ENCODE measurements at places on chromosomes 6 and 20.

DNA sequence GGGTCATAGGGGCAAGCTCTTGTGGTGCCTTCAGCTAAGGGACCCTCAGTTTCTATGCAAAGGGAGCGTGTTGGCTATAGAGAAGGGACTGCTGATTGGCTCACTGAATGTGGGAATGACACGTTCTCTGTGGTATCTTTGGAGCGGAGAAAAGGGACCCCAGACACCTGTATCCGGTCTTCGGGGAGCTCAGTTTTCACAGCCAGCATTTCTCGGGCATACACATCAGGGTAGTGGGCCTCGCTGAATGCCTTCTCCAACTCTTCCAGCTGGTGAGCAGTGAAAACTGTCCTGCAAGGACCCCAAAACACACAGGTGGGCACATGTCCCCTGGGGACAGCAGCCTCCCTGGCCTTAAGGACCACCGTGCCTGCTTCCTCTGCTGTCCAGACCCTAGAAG lies 3.3 kb downstream of the VSX1 start:
- DNase-seq = no peak

DNA sequence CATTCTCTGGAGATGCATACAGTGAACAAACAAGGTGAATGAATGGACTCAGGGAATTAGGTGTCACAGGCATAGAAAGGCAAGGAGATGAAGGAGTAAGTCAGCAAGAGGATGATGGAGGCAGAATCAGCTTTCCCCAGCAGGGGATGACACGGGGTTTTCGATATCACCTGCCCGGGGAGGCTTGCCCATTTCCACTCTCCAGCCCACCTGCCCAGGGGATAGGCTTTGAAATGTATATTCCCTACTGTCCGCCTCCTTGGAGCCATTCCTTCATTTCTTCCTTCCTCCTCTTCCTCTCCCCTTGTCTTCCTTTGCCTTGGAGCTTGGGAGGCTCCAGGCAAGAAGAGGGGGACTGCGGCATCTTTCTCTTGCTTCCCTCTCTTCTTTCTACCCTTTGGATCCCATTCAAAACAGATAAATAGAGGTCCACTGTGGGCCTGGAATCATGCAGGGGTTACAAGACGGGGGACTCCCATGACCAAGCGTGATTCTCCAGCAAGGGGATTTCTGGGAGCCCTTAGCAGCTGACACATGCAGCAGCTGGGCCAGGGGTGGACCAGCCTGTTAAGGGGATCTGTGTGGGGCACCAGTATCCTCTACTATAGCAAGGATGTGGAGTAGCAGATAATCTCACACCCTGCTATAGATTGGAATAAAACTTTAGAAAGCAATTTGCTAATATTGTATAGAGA lies 23.5 kb upstream of the RNF24 start:
- no peak for DNase-seq

DNA sequence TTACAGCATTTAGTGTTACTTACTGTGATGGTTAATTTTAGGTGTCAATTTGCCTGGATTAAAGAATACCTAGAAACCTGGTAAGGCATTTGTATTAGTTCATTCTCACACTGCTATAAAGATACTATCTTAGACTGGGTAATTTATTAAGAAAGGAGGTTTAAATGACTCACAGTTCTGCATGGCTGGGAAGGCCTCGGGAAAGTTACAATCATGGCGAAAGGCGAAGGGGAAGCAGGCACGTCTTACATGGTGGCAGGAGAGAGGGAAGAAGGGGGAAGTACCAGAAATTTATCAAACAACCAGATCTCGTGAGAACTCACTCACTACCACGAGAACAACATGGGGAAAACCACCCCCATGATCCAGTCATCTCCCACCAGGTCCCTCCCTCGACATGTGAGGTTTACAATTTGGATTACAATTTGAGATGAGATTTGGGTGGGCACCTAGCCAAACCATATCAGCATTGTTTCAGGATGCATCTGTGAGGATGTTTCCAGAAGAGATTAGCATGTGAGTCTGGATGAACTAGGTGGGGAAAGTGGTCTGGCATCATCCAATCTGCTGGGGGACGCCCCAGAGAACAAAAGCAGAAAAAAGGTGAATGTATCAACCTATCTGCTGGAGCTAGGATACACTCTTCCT lies 76.8 kb downstream of the MKKS start:
- no peak for DNase-seq

DNA sequence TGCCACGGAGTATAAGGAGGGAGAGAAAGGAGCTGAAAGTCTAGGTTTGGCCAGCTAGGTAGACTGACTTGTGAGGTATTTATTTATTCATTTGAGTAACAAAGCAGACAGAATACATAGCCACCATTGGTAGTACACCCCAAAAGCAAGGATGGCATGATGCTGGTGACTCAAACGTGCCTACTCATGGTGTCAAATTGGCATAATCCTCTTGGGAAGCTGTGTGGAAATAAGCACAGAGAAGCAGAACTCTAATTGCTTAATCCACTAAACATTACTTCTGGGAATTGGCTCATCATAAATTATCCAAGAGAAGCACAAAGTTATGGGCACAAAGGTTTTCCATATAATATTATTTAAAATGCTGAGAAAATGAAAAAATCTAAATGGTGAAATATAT lies 2.5 kb downstream of the DEFB132 start:
- DNase-seq = no peak

DNA sequence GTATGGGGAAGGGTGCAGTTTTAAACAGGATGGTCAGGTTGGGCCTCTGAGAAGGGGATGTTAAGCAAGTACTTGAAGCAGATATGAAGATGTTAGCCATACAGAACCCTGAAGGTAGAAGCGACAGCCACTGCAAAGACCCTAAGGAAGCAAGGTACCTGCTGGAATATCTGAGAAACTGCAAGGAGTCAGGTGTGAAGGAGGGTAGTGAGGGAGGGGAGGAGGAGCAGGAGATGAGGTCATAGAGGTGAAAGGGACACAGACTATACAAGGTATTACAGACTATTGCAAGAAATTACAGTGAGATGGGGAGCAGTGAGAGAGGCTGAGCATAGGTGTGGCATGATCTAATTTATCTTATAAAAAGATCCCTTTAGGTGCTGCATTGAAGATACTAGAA lies 22.2 kb upstream of the DEFB112 start:
- DNase-seq = no peak

- DNase-seq = no peak
Measured at GRCh38 chr20:60453388-60454246, 495.4 kb downstream of the CDH26 start.

DNA sequence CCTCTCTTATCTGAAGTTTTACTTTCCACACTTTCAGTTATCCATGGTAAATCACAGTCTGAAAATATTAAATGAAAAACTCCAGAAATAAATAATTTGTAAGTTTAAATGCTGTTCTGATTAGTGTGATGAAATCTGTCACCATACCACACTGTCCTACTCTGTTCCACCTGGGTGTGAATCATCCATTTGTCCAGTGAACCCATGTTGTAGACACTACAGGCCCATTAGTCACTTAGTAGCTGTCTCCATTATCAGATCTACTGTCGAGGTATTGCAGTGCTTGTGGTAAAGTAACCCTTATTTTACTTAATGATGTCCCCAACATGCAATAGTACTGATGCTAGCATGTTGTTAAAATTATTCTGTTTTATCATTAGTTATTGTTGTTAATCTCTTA lies 29.2 kb upstream of the MMS22L start:
- no peak for DNase-seq

DNA sequence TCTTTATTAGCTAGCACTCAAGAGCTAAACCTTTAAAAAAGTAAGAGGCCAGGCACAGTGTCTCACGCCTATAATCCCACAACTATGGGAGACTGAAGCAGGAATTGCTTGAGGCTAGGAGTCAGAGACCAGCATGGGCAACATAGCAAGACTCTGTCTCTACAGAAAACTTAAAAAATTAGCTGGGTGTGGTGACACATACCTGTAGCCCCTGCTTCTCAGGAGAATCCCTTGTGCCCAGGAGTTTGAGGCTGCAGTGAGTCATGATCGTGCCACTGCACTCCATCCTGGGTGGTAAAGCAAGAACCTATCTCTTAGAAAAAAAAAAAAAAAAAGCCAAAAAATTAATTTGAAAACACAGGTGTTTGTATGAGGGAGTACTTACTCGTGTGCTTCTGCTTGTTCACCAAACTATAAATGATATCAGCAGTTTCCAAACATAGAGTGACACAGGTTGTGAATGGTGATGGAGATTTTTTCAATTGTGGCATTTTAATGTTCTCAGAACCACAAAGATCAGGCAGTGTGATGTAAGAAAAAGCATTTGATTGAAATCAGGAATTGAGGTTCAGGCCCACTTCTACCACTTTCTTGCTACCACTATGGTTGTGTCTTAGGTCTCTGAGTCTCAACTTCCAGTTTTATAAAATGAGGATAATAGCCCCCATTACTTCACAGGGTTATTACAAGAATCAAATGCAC lies 104.9 kb downstream of the FOXO3 start:
- DNase-seq = no peak

DNA sequence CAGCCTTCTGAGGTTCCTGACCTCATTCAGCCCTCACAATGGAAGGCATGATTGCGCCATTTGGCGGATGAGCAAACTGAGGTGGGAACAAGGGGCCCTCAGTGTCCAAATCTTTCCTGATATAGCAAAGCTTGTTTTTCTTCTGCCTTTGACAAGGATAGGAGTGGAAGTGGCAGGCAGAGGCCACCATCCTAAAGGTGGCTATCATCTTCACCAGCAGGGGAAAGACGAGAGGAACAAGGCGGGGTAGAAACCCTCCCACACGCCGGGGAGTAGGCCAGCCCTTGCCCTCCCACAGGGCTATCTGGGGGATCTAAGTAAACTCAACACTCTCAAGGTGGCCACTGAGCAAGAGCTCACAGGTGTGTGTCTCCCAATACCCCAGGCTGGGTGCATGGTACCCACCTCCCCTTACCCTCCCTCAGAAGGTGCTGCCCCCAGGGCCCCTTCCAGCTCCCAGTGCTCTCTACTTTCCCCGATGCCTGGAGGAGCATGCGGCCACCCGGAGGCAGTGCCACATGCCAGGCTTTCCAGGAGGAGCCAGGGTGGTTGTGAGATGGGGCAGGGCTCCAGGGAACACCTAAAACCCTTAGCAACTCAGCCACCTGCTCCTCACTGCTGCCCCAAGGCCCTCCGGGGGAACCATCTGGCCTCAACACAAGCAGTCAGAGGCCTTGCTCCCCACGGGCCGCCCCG lies 11.2 kb downstream of the SPDEF start:
- DNase-seq = no peak

GRCh38 chr6:84651583-84651982 lies 112.8 kb downstream of the TBX18 start:
- DNase-seq = no peak

GRCh38 chr6:125963817-125964216 lies 7.2 kb downstream of the HINT3 start:
- DNase-seq = no peak

DNA sequence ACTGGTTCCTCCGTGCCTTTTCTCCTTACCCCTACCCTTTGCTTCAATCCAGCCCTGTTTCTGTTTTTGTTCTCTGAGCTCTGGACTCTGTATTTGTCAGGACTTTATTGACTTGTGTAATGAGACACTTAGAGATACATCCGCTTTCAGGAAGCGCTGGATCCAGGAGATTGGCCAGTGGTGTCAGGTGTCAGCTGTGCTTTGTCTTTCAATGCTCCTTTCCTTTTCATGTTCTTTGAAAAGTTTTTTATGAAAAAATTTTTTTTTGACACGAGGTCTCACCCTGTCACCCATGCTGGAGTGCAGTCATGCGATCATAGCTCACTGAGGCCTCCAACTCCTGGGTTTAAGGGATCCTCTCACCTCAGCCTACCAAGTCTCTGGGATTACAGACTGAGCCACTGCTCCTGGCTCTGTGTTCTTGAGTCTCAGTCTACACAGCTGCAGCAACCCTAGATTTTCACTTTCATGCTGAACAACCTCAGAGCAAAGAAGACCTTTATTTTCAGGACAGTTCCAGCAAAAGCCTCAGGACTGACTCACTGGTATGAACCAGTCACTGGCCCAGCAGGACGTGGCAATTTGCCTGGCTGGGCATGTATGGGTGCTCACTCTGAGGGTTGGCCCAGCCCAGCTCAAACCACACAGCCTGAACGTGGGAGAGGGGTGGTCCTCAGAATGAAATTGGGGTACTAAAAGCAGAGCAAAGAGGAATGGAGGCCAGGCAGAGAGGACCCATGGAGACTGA lies 108.5 kb downstream of the DHX35 start:
- peak; percentile 86 for DNase-seq

GRCh38 chr6:16244869-16245451 lies 6.6 kb downstream of the GMPR start:
- DNase-seq = no peak

GRCh38 chr6:15380351-15380750 lies 134.5 kb downstream of the JARID2 start:
- DNase-seq = no peak

- peak; percentile 33 for DNase-seq
Measured at GRCh38 chr6:139863346-139863745, 488.9 kb upstream of the CITED2 start.

GRCh38 chr20:50425076-50425475 lies 85.1 kb upstream of the PTPN1 start:
- DNase-seq = no peak

DNA sequence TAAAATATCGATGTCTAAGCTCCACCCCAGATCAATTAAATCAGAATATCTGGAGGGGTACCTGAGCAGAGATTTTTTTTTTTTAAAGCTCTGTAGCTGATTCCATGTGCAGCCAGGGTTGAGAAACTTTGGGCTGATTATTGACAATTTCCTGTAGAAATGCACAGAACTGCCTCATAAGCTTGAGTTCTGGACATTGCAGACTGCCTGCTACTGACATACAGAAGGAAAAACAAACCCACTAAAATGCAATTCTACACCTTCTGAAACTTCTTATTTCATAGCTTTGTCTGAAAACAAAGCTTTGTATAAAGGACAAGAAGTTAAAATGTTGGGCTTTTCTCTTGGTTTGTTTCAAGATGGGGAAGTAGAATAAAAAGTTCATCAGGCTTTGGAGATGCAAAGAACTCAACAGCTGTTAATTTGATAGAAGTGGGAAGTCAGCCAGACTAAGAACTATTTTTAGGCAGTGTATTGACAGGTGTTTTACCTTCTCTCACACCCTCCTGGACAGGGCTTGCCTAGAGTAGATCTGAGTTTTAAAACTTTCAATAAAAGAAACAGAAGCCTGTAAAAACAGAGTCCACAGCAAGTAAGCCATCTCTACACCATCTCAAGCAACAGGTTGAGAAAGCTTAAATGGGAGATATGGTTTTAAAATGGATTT lies 147.7 kb downstream of the KCNQ5 start:
- DNase-seq = no peak

DNA sequence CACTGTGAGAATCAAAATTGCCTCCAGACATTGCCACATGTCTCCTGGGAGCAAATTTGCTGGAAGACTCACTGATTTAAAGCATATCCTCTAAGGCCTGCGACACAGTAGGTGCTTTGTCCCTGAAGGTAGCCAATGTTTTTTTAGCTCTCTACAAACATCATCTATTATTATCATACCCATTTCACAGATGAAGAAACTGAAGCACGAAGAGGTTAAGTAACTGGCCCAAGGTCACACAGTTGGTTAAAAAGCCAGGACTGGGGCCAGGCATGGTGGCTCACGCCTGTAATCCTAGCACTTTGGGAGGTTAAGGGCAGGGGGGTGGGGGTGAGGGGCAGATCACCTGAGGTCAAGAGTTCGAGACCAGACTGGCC lies 12.4 kb downstream of the SLC13A3 start:
- DNase-seq = no peak

- peak; percentile 17 for DNase-seq
Measured at GRCh38 chr6:113047932-113048331, 700.8 kb downstream of the RFPL4B start.
